Stimulated activated CD8-positive, alpha-beta memory T cell treated with anti-CD3 and anti-CD28 coated beads, Interleukin-7, amount 100 ng/mL, for 1 hour (primary cell): ENCODE measurements at places on chromosomes 2 and 18.

DNA sequence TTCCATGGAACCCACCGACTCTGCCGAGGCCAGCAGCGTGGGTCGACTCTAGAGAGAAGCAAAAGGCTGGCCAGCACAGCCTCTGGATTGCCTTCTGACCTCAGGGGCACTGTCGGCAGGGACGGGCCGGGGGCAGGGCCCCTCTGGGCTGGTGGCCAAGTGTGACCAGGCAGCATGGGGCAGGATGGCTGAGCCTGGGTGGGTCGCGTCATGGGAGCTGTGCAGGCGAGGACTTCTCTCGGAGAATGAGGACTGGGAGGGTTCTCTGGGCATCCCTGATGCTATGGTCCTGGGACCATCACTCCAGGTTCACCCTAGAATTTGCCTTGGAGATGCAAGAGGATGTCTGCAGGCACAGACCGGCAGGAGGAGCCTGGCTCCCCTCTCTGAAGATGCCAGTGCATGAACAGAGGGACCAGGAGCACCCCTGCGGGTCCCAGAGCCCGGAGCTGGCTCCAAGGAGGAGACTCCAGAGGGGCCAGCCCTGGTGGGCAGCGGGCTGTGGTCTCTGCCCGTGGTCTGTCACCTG lies 289.2 kb downstream of the NDUFA10 start:
- no peak for DNase-seq

DNA sequence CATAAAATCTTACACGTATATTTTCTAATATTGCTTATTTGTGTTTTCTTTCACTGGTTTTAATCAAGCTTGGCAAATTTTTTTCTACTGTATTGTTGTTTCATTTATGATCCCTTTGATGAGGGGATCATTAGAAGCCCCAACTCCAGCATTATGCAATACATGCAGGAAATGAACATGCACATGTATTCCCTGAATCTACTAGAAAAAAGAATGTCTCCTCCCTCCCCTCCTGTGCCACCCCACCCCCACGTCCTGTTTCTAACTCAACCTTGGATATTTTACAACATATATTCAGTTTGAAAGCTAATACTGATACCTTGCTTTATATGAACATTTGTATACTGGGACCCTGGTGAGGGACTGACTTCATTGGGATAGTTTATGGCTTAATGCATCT lies 53.0 kb downstream of the EML6 start:
- DNase-seq = no peak

GRCh38 chr18:70333757-70334156 lies 44.9 kb downstream of the SOCS6 start:
- DNase-seq = no peak

- DNase-seq = no peak
Measured at GRCh38 chr18:21741562-21742314, 1.1 kb downstream of the MIB1 start.

- DNase-seq = no peak
Measured at GRCh38 chr2:21043744-21044532, at the start of gene APOB. Gene APOB (minus strand): TSS chr2:21044073. CDS start chr2:21043945, 128 bp downstream.

- no peak for DNase-seq
Measured at GRCh38 chr2:197878792-197879191, 74.4 kb downstream of the PLCL1 start.

GRCh38 chr2:37683921-37684780 lies 12.7 kb upstream of the CDC42EP3 start:
- DNase-seq = no peak

DNA sequence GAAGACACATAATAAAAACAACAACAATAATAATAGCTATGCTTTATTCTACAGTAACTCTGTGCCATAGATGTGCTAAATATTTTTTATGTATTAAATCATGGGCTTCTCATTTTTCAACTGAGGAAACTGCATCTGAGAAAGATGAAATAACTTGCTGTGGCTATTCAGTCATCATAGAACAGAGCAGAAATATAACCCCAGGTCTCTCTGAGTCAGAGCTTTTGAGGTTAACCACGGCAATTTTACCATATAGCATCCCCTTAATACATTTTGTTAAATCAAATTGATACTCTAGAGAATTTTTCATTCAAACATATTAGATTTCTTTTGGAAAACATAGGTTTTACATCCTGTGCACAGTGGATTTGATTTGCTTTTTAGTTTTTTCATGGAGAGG lies 586.6 kb upstream of the KLHL29 start:
- no peak for DNase-seq

- DNase-seq = no peak
Measured at GRCh38 chr2:239358062-239358754, 42.6 kb downstream of the HDAC4 start.

GRCh38 chr2:28445448-28446258 lies 50.2 kb upstream of the PLB1 start:
- DNase-seq = no peak

GRCh38 chr2:119276864-119277263 lies 53.2 kb downstream of the STEAP3 start:
- no peak for DNase-seq

DNA sequence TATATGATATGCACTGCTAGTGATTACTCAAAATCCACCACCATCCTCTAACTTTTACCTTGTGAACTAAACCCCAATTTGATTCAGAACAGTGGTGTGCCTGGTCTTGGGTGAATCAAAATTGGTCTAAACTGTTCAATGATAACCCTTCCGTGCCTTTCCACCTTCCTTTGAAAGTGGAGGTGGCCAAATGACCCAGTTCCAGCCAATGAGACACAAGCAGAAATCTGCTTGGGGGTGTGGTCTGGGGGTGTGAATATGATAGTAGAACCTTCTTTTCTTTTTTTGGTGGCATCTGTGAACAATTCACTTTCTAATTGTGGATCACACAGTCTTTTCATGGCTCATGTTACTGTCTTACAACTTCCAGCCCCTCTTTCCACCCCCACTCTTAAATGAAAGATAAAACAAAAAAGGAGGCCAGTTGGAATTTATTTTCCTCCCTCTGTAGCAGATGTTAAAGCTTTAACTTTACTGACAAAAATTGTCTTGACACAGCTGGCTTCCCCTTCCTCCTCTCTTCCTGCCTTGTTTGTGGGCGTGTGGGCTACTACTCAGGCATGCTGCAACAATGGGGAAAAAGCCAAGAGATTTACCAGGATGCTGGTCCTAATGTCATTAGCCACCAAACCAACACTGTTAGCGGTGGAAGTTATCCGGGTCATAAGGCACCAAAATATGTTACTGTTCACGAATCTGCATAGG lies 58.8 kb upstream of the ANKRD44 start:
- DNase-seq = no peak

DNA sequence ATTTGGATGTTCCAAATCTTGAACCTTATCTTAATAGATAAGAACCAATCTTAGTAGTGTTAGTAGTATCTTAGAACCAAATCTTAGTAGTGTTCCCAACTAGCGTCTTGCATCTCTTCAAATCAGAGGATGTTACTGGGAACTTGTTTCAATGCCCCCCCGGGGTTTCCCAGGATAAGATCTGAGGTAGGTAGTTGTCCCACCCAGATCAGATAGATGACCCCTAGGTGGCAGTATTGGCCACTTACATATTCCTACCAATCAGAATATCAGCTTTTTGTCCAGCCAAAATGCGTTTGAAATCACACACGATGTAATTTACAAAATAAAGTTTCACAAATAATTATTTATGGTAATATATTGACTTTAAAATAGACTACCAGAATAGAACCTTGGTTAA lies 314.8 kb downstream of the MBD2 start:
- DNase-seq = no peak

DNA sequence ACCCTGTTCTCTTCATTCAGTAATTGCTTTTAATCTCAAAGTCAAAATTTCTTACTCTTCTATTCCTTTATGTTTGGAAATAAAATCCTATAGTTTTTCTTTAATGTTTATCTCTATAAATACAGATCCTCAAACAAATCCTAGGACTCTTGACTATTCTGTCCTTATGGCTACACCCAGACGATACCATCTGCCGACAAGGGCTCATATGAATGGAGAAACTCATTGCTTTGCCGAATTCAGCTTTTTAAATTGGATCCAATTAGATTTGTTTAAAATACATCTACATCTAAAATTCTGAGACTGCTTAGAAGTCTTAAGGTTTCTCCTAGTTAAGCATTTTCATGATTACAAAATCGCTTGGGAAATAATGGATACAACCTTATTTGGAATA lies 9.0 kb downstream of the ALKAL2 start:
- no peak for DNase-seq

DNA sequence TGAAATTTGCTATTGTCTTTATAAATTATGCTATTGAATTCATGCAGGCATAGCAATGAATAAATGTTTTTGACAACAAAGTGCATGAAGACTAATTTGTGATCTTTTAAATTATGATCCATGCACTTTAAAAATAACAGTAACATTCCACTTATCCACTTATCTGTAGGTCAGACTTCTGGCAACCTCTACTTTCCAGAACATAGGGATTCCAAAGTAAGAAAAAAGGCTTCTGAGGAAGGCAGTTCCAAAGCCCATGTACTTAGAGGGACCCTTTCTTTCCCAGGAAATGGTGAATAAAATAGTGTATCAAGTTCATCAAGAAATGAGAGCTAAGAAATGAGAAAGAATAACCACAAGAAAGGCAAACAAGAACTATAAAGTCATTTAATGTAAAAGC lies 58.3 kb downstream of the VIL1 start:
- DNase-seq = no peak

DNA sequence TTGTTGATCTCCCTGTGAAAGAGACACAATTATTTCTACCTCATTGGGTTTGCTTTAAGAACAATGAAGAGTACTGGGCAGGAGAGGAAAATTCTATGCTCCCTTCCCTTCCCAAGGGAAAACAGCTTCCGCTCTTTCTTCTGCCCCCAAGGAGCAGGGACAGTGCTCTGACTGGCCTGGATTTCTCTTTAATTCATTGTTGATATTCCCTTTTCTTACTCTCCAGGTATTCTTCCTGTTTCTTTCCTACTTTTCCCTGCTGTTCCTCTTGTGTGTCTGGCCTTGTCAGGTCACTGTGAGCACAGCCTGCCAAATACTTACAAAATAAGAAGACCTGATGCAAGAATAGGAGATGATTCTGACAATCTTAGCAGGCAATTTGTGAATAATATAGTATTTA lies 49.6 kb upstream of the SPAG16 start:
- DNase-seq = no peak

DNA sequence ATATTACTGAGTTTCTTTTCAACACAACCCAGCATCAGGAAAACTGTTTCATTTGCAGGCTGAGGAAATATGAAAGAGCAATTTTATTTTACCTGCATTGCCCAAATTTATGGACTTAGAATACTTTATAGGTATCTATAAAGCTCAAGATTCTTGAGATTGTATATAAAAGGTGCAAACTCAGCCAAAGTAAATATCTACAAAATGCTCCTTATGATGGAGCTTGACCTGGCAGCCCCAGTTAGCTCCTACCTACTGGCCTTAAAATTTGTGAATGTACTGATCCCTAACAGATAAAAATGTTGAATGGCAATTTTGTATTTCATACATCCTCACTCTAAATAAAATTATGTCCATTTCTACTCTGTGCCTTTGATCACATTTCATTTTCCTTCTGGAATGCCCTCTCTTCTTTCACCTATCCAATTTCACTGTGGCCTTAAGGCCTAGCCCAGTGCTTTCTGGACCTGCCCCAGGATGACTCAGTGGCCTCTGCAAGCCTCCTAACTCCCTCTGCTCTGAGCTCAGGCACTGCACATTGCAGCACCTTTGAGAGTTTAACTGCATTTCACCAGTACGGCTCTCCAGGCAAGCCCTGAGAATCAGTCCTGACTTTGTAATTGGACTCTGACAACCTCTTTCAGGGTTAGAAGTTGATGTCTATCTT lies 125.9 kb downstream of the ANTXR1 start:
- no peak for DNase-seq

- no peak for DNase-seq
Measured at GRCh38 chr2:153510996-153511395, 32.4 kb upstream of the RPRM start.

GRCh38 chr2:24313744-24314632 lies 46.3 kb downstream of the ITSN2 start:
- DNase-seq = no peak

DNA sequence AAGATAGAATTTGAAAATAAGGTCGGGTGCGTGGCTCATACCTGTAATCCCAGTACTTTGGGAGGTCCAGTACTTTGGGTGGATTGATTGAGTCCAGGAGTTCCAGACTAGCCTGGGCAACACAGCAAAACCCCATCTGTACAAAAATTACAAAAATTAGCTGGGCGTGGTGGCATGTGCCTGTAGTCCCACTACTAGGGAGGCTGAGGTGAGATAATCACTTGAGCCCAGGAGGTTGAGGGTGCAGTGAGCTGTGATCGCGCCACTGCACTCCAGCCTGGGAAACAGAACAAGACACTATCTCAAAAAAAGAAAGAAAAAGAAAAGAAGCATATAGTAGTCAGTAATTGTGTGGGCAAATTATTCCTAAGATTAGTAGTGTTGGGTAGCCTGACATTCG lies 194.2 kb upstream of the ALPP start:
- no peak for DNase-seq

DNA sequence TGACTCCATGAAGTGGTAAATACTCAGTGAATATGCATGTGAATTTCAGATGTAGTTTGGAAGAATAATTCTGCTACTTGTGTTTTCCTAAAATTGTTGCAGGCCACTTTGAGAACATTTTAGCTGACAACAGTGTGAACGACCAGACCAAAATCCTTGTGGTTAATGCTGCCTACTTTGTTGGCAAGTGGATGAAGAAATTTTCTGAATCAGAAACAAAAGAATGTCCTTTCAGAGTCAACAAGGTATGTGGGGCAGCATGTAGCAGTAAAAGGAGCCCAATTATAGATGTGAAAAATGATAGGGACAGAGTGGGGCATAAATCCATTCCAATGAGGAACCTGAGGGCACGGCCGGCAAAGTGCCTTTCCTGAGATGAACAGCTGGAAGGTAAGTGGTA lies 16.1 kb downstream of the SERPINB5 start:
- no peak for DNase-seq

DNA sequence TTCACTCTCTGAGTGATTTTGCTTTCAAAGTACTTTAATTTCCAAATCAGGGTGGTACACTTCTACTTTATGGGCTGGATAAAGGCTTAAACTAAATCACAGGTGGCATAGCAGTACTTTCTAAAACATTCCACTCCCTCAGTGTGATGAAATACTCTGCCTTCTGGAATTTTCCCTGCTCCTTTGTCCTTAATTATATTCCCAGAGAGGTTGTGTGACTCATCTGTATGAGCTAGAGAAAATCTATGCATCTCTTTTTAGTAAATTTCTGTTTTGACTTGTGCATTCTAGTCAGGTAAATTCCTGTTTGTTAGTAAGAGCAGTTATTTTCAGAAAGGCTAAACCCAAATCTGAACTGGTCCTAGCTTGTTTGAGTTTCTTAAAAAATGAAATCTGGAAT lies 29.0 kb upstream of the PLA2R1 start:
- no peak for DNase-seq

GRCh38 chr2:27956888-27957287 lies 66.4 kb downstream of the BABAM2 start:
- DNase-seq = no peak

- DNase-seq = no peak
Measured at GRCh38 chr18:32010124-32010721, 8.4 kb upstream of the RNF125 start.
